ENCODE measurements at places on chromosomes 6 and 20.
A peak's percentile ranks its signal among the peaks of the same experiment; 100 is the strongest.

- no peak for ATAC-seq
These were observed 66.2 kb downstream of the GMDS start for GRCh38 chr6:2179241-2179640.

DNA sequence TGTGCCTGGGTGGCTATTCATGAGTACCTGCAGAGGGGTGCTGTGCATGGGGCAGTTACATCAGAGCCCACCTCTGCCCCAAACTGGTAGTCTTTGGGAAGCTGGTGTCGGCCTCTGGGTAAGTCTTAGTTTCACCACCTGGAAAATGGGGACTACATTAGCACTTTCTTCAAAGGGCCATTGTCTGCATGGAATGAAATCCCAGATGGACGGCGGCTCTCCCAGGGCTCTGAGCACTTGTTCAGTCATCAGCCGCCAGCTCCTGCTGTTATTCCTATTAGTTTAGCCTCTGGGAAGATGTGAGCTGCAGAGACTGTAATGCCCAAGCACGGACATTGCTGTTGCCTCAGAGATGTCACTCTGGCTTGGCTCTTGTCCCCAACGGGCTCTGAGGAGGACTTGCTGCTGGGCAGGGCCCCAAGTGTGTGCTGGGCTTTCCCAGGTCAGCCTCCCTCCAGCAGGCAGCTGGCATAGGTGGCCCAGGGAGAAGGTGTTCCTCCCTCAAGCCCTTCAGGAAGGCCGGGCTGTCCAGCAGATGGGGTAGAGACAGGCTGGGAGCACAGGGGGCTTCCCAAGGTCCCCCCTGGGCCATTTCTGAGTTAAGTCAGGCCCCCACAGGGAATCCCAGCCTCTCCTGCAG lies 268.3 kb downstream of the TFAP2C start:
- no peak for ATAC-seq

DNA sequence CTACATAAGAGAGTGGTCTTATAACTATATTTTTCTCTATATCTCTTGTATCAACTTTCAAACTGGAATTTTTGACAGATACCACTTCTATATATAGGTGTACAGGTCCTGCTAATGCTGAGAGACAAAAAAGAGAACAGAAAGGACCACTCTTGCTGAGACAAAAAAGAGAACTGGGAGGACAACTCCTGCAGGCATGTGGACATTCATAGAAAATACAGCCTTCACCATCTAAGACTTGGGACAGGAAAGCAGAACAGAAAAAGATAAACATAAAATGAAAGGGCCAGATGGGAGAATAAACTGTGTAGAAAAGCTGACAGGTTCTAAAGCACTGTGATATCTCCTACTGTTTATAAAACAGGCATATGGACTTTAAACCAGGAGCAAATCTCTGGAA lies 541.0 kb upstream of the ADGRB3 start:
- ATAC-seq: no peak

GRCh38 chr6:144418959-144419545 lies 133.9 kb downstream of the UTRN start:
- ATAC-seq: no peak

- no peak for ATAC-seq
These were observed 24.6 kb upstream of the CST3 start for GRCh38 chr20:23662276-23662870.

GRCh38 chr6:149448821-149449453 lies 35.9 kb downstream of the ZC3H12D start:
- no peak for ATAC-seq

DNA sequence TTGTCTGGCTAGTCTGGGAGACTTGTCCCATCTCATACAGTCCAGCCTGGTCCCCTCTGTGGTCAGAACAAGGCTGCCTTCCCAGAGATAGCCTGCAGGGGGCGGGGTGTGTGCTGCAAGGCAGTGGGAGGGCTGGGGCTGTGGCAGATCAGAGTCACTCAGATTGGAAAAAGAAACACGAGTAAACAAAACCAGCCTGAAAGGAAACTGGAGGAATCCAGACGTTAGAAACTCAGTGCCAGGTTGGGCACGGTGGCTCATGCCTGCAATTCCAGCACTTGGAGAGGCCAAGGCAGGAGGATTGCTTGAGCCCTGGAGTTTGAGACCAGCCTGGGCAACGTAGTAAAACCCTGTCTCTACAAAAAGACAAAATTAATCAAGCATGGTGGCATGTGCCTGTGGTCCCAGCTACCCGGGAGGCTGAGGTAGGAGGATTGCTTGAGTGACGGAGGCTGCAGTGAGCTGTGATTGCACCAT lies 20.2 kb downstream of the LEMD2 start:
- ATAC-seq: peak; percentile 80

DNA sequence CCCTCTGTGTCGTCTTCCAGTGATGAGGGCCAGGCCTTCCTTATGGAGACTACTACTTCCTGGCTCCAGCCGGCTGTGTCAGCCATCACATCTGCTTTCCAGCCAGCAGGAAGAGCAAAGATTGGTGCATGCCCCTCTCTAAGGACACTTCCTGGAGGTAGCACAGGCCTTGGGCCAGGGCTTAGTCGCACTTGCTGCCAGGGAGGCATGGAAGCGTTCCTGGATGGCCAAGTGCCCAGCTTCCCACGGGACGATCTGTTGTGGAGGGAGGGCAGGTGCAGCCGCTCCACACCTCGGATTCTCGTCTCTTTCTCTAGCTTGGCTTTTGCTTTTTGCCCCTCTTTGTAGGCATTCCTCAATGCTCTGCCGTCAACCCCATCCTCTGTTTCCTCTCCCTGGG lies 11.9 kb downstream of the ERMARD start:
- no peak for ATAC-seq

DNA sequence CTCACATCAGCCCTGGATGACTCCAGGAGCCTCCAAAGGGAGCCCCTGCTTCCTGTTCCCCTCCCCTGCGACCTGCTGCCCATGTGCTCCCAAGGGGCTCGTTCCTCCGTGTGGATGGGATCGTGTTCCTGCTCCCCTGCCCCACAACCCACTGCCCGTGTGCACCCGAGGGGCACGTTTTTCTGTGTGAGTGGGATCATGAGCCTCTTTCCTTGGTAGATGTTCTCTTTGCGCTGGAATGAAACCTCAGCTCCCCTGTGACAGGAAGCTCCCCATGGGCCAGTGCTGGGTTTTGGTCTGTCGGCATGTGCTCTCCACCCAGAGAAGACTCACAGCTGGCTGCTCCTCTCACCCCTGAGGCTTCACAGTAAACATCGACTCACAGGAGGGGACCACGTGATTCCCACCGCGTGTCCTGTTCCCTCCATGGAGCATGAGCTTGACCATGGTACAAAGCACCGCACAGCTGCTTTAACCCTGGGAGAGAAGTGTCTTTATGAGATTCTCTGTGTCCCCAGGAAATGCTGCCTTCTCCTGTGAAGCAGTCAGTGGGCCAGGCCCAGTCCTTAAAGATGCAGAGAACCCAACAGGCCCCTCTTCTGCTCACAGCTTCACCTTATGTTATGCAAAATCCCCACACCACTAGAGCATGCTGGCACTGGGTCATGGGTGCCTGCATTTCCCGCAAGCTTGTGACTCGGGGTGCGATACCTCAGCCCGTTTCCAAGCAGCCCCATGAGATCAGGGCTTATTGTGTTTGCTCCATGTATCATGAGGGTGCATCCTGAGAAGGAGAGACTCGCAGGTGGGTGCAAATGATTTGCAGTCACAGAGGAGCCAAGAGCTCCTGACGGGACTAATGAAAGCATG lies 215.1 kb downstream of the ERMARD start:
- ATAC-seq: no peak

DNA sequence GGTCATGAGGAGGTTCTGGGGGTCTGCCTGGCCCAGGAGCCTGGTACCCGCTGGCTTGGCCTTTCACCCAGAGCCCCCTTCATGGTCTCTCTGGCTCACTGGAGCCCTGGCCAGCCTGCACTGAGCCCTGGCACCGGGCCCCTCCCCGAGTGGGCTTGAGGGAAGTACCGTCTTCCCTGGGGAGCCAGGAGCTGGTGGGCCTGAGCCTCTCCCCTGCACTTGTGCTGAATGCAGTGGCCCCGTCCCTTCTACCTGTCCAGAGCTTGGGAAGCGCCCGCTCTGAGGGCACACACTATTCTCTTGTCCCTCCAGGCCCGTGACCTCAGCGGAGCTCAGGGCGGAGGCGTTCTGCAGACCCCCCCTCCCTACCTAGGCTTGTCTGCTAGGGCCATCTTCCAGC lies 62.2 kb downstream of the TCP11 start:
- ATAC-seq: no peak

- ATAC-seq: no peak
These were observed 25.5 kb upstream of the WFDC2 start for GRCh38 chr20:45444050-45444449.
